ENCODE measurements at places on chromosomes 3 and 15. TPM values are rescaled to one million over a fixed set of nuclear protein-coding genes. Genes with fewer than 3 reads are reported as not detected.

The HRG gene
- 0.11 TPM for total RNA-seq

The TUSC7 gene
- not detected for total RNA-seq

The APPL1 gene
- total RNA-seq = 69.9 TPM

The CDHR4 gene
- total RNA-seq = 0.10 TPM

DNA sequence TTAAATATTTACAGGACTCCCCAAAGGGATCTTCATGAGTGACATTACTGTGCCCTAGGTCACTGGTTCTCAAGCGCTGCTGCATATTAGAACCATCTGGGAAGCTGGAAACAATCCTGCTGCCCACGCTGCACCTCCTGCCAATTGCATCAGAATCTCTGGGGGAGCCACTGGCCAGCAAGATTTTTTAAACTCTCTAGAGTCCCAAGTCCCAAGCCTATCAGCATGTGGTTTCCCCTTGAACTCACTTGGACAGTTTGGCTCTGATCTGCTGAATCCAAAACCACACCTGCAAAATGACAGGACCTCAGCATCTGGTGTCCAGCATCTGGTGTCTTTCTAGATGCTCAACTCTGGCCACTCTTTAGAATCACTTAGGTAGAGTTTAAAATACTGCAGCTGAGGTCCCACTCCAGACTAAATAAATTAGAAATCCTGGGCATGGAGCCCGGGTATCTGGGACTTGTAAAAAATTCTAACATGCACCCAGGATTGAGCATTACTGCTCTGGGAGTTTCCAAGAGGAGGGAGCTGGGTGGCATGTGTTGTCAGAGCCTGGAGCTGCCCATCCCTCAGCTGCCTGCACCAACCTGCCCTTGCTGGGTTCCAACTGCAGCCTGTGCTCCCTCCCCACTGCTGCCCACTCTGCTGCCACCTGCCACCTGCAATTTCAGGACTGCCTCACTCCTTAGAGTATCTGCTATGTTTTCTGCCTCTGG is 311.3 kb downstream of the SLC9A9 start:
- DNase-seq = no peak

- DNase-seq = peak; percentile 76
Measured at GRCh38 chr15:73964736-73965093, 27.4 kb downstream of the STOML1 start.

All from spinal cord (tissue), 10 donors.